Upper lobe of right lung (tissue), 1 donor: ENCODE measurements at places on chromosomes 1 and 21. TPM values are rescaled to one million over a fixed set of nuclear protein-coding genes. Genes with fewer than 3 reads are reported as not detected.

- DNase-seq, result peak; percentile 84
Observed at GRCh38 chr1:161209790-161210409, 5.2 kb upstream of the FCER1G start.

BCAR3 gene
- total RNA-seq, result 23.5 TPM

GRCh38 chr1:174743654-174744561 lies 255.8 kb upstream of the CACYBP start:
- DNase-seq, result no peak

DNA sequence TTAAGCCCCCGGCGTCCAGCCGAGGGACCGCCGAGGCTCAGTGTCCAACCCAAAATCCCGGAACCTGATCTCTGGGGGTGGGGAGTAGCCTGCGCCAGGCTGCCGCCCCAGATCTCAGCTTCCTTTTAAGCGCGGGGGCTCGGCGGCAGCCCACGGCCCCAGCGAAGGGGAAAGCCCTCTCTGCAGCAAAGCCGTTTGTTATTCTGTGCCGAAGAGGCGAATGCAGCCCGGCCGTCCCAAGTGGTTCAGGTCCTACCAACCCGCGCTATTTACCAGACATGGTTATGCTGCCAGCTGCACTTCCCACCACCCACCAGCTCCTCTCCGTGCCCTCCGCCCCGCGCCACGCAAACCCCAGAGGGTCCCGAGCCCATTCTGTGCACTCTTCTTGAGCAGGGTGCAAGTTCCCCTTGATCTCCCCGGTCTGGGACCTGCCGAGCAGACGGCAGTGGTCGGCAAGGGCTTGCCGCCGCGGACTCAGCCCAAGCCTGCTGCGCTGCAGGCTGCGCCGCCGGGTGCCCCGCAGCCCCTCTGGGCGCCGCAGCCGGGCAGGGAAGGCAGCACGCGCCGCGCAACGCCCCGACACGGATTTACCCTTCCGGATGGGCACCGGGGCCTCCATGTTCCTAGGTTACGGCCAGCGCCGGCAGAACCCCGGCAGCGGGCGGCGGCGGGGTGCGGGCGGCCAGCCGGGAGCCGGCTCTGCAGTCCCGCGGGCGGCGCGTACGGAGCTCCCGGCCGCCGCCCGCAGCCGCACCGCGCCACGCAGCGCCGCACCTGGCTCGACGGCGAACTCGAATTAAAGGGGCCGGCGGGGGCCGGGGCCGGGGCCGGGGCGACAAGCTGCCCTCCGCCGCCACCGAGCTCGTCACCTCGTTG lies 738 bp upstream of the KCNA2 start:
- DNase-seq, result no peak

GRCh38 chr21:34803782-34804370 lies 135.1 kb downstream of the CLIC6 start:
- DNase-seq, result no peak

- DNase-seq, result peak; percentile 87
Observed at GRCh38 chr1:31523769-31524168, 52.5 kb upstream of the TINAGL1 start.
